ENCODE measurements at places on chromosomes 4 and X. TPM values are rescaled to one million over a fixed set of nuclear protein-coding genes. Genes with fewer than 3 reads are reported as not detected.

The AFF2 gene
- polyA plus RNA-seq: 2.0 TPM

The TMSB15C gene
- 0.94 TPM for polyA plus RNA-seq

The GABRG1 gene
- polyA plus RNA-seq: 0.11 TPM

The IGFBP7 gene
- polyA plus RNA-seq: 0.25 TPM

The SLC10A4 gene
- 5.1 TPM for polyA plus RNA-seq

The RIBC1 gene
- 0.46 TPM for polyA plus RNA-seq

The ITM2A gene
- polyA plus RNA-seq: 32.3 TPM

The IL1RAPL1 gene
- polyA plus RNA-seq: 0.13 TPM

The IGSF1 gene
- polyA plus RNA-seq: 39.9 TPM

The NSUN7 gene
- polyA plus RNA-seq: 8.8 TPM
